ENCODE measurements at places on chromosomes 6 and 20.

DNA sequence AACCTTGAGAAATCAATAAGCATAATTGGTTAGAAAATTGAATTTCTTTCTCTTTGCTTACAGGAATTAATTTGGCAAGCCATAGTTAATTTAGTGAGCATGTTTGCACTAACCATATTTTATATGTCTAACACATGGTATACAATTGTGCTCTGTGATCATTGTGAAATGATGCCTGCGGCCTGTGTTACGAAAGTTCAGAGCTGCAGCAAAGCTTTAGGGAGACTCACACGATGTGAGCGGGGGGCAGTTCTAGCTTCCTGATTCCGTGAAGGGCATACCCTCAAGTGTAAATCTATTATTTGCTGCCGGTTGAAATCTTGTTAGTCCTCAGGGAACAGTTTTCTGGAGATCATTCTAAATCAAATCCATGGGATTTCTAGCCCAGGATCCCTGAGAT, 25.5 kb upstream of the ADTRP start:
- no peak for DNase-seq

DNA sequence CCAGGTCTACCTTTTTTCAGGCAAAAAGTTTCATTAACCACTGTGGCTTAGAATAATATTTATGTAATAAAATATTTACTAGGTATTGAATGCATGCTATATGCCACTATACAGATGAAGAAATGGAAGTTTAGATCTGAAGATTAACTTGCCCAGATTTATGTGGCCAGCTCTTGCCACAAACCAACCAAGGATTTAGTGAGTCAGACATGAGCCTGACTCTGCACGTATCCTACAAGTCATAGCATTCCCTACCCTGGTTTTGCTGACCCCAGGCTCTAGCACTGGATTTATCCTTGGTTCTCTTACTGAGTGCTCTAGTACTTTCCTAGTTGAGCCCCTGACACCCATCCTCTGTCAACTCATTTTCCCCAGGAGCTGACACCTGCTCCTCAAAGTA, 75.4 kb downstream of the ANKEF1 start:
- no peak for DNase-seq

DNA sequence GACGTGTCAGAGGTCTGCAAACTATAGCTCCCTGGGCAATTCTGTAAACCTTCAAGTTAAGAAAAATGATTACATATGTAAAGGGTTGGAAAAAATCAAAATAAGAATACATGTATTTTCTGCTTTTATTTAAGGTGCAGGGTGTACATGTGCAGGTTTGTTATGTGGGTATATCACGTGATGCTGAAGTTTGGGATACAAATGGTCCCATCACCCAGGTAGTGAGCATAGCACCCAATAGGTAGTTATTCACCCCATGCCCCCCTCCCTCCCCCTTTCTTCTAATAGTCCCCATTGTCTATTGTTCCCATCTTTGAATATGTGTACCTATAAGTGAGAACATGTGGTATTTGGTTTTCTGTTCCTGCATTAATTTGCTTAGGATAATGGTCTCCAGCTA, 51.1 kb upstream of the GCM1 start:
- DNase-seq: no peak

DNA sequence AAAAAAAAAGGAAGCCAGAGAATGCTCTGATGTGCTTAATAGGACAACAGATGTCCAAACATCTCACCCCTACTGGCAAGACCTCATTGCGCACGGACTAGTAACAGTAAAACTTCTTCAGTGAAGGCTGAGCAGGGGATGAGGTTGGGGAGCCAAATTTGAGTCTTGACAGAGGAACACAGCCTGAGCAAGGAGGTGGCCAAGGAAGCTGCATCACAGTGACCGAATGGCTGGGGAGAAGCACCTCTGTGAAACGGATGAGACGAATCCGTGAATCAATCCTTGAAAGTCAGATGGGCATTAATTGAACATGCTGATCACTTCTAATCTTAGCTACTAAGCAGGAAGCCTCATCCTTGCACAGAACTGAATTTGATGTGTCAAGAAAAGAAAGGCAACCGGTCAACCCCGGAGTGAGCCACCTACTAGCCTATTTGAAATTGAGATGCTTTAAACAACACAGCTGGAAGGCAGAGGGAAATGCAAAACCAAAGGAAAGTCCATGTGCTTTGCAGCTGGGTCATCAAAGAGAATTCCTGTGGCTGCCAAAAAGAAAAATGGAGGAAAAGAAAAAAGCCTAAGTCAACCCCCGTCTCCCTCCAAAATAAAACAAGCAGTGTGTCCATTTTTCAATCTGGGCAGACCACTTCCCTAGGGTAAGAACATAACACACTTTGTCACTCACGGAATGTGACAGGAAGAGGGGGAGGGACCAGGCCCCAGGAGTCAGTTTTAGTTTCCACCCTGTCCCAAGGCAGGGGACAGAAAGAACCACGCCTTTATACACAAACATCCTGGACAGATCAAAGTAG, 29.5 kb downstream of the PXDC1 start:
- no peak for DNase-seq

GRCh38 chr20:51811514-51812128, 9.3 kb upstream of the SALL4 start:
- no peak for DNase-seq

DNA sequence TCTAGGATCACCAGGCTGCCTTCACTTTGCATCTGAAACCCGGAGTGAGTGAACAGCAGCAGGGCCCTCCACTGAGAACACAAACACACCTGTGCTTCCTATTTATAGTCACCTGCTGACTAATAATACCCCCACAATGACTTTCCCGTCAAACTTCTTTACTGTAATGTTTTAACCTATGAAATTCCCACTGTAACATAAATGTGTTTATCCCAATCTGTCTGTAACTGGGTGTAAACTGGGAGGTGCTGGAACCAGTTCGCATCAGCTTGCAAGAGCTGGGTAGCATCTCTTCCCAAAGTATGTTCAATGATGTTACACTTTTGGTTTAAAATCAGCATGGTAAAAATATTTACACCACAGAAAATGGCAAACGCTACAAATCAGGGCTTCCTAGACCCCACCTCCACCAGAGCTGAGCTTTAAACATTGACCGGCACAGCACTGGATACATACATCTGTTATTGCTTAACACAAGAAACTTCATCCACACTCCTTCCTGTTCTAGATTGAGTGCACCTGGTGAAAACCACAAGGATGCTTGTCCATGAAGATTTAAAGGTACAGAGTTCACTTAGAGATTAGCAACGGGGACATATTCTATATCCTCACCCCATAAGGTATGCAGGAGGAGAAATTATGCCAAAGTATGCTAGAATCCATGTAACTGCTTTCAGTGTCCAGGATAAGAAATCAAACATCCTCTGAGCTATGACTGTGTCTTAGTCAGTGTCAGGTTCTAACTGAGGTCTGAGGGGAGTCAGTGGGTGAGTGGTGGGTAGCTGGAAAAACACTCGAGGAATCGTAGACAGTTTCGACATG, 79.0 kb downstream of the ALDH8A1 start:
- no peak for DNase-seq

- DNase-seq: no peak
These were observed 54.9 kb upstream of the PDE10A start for GRCh38 chr6:165717732-165718465.

DNA sequence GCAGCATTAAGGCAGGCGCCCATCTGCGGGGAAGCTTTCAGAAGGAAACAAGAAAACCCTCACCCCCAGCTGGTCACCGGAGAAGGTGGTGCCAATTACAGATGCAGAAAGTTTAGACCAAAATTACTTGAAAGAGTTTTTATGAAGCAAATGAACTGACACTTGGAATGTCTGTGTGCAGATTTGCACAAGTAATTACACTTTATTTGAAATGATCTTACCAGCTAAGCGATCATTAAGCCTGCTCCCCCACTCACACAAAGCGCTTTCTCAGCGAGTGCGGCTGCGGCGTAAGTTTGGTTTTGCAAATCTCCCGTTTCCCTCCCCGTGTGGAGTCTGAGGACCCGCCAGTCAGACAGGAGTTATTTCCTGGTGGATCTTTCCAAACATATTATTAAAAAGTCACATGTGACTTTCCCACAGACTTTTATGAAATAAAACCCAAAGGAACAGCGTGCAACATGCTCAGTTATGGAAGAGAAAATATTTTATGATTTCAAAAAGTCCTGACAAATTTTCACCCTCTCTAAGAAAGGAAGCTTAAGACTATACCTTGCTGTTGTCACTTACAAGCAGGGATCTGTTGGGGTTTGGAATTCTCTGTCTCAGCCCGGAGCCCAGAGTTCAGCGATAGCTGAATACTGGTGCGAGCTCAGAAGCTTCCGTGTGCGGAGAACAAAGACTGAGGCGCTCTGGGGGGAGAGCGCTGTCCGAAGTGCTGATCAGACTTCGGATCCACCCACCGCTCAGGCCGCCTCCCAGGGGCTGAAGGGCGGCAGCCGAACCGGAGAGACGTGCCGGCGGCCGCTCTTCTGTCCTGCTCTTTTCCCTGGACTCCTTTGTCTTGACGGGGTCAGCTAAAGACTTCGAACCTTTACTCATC, 2.7 kb upstream of the MYT1 start:
- DNase-seq: no peak

DNA sequence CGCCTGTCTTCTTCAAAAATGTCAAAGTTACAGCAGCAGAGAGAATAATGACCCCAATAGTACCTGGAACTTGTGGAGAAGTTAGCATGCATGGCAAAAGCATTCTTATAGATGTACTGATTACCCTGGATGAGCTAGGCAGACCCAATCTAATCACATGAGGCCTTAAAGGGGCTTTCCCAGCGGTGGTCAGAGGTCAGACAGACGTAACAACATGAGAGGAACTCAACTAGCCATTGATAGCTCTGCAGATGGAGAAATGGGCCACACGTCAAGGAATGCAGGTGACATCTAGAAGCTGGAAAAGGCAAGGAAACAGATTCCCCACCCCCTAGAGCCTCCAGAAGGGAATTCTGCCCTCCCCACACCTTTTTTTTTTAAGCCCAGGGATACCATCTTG, 156.8 kb upstream of the ARID1B start:
- no peak for DNase-seq

- DNase-seq: no peak
These were observed 7.0 kb upstream of the DSTN start for GRCh38 chr20:17562804-17563305.

DNA sequence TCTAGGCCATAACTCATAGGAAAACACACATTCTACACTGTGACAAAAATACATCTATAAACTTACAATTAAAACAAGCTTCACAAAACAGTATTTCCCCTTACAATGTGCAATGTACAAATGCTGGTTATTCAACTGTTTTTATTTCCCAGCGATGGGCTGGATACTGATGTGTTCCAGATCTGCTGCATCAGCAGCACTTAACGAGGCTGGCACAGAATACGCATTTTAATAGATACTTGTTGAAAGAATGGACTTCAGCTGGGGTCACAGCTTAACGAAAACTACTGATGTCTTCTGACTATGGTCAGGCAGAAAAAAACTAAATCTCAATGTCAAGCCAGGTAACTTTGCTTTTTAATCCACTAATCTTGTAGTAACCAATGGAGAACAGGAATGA, 70.9 kb downstream of the B4GALT5 start:
- DNase-seq: no peak

DNA sequence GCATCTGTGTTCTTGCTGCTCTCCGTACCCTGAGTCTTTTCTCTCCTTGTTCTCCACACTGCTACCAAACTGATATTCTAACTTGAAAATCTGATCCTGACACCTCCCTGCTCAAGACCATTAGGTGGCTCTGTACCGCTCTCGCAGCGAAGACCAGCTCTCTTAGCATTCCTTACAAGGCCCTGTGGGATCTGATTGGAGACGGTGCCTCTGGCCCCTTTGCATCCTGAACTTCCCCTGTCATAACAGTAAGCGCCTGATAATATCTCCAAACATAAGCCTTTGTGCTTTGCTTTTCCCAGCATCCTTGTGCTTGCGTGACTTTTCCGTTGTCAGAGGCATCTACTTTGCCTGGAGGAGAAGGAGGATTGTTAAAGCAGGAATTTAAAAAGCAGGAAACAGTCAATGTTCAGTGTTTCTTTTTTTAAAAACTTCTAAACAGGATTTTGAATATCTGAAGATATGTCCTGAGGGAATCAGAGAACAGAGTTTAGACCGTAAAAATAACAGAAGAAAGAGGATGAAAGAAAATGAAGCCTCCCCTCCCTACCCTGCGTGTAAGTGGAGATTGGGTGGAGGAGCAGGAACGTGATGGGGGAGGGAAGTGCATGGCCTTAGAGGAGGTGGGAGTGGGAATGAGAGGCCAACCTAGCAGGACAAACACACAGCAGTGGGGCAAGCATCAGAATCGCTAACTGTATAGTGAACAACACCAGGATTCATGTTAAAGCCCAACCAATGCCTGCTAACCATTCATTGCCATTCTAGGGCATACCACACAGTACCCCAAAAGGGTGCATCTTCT, 89.2 kb upstream of the STMND1 start:
- DNase-seq: no peak

DNA sequence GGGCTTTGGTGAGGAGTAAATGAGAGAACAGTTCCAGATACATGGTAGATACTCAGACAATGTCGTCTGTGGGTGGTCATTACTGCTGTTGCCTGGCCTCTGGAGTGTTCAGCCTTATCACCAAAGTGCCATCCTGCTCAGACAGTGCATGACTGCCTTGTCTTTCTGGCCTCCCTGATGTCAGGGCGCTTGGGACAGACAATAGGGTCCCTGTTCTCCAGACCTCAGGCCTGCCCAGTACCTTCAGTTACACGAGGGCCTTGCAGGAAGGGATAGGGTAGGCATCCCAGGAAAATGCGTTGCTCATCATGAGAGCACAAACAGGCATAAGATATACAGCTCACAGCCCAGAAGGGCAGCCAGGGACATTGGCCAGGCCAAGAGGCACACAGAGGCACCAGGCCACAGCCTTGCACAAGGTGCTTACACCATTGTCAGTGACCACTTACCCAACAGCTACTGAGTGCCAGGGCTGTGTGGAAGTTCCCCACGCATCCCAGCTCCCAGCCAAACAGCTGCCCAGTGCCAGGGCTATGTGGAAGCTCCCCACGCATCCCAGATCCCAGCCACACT, 27.4 kb downstream of the BPIFB1 start:
- DNase-seq: no peak

DNA sequence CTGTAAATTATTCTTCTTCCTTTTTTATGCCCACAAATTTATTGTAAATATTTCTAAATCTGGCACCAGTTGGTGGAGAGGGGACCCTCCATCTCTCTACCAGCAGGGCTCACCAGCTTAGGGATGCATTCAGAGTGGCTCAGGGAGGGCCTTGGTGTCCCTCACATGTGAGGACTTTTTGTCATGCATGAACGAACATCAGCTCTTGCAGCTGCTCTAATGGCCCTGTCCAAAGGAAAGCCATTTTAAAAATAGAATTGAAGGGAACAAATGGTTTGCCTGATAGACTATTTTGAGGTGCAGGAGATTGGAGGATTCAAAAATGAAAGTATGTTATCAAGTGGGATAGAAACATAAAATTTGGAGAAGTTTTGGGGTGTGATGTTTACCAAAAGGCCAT, 37.5 kb upstream of the KLHL31 start:
- no peak for DNase-seq

DNA sequence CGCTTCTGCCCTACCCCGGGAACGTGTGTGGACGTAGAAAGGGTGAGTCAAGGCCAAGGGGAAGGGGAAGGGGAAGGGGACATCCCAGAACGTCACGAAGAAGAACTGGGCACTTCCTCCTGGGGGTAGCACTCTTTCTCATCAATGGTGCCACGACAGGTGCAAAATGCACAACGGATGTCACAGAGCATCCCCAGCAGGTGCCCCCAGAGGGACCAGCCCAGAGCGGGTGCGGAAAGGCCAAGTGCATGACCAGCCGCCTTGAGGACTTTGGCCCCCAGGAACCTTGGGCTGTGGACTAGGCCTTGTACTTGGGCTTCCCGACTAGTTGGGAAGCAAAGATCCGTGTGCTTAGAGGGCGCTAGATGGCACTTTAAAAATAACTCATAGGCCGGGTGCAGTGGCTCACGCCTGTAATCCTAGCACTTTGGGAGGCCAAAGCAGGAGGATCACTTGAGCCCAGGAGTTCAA, 12.1 kb upstream of the SRC start:
- no peak for DNase-seq
